ENCODE measurements at places on chromosomes 3 and 15. TPM values are rescaled to one million over a fixed set of nuclear protein-coding genes. Genes with fewer than 3 reads are reported as not detected.

DNA sequence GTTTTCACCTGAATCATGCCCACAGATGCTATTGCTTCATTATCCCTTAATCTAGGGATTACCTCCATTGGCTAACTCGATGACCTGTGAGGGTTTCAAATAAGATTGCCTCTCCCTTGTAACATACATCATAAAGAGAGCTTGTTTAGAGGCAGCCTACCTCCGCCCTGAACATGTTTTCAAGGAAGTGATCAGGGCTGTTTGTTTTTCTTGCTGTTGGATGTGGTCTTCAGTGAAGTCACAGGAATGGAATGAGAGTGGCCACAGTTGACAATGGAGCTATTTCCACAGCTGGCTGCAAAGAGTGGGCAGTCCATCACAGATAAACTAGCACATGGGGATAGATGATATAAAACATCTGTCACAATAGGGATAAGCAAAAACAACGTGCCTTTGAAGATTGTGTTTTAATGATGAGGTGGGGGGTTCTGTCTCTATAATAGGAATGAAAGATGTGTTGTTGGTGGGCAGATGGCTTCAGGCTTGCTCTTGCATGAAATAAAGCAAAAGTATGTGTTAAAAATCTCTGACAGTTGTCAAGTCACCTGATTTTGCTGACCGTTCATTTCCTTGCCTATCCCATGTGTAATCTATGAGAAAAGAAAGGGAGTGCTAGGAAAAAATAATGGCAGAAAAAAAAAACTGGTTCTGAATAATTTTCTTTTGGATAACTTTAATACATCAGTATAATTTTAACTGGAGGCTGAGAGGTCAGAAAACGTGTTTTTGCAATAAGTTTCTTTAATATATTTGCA is 642.3 kb downstream of the RBMS3 start:
- peak; percentile 29 for DNase-seq

- DNase-seq, result no peak
Measured at GRCh38 chr15:84917452-84917851, 33.0 kb downstream of the SLC28A1 start.

DNA sequence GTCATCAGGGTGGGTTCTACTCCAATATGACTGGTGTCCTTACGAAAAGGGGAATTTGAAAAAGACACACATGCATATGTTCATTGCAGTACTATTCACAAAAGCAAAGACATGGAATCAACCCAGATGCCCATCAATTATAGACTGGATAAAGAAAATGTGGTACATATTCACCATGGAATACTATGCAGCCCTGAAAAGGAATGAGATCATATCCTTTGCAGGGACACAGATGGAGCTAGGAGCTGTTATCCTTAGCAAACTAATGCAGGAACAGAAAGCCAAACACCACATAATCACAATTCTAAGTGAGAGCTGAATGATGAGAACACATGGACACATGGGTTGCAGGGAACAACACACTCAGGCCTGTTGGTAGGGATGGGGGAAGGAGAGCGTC is 24.8 kb upstream of the TICRR start:
- no peak for DNase-seq

DNA sequence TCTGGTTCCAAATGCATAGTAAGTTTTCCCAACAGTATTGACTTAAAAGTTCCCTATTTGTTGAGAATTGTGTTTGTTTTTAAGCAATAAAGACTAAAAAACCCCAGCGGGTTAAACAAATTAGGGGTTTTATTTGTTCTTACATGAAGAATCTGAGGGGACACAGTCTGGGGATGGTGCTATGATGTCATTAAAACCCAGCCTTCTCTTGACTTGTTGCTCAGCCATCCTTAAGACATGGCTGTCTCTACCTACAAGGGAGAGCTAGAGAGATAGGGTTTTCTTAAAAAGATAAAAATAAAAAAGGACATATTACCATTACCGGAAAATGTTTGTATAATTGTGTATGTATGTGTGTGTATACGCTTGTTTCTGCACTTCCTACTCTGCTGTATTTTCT is 11.7 kb upstream of the ARL14 start:
- DNase-seq, result no peak

DNA sequence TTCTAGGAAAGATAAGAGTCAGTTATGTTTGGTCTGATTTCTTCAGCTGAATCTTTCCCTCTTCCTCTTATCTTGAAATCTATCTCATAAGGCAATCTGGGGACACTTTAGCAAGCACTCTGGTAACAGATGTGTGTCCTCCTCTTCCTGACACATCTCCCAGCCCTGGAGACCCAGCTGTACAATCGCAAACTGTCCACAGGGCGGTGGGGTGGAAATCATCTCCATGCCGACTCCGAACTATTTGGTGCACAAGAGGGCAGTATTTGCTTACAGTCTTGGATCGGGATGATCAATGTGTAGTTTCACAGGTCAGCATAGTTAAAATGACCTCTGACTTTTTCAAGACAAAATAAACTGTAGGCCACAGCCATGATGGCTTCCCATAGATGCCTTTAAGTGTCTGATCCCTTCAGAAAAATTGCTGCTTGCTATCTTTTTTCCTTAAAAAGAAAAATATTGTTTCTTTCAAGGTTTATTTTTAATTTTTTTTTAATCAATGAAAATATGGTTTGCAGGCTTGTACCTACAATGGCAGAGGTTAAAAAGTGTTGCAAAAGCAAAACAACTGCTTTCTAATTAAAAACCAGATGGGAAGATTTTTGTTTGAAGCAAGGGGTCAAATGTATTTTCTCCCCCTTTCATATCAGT is 17.7 kb downstream of the EEFSEC start:
- DNase-seq, result peak; percentile 71

DNA sequence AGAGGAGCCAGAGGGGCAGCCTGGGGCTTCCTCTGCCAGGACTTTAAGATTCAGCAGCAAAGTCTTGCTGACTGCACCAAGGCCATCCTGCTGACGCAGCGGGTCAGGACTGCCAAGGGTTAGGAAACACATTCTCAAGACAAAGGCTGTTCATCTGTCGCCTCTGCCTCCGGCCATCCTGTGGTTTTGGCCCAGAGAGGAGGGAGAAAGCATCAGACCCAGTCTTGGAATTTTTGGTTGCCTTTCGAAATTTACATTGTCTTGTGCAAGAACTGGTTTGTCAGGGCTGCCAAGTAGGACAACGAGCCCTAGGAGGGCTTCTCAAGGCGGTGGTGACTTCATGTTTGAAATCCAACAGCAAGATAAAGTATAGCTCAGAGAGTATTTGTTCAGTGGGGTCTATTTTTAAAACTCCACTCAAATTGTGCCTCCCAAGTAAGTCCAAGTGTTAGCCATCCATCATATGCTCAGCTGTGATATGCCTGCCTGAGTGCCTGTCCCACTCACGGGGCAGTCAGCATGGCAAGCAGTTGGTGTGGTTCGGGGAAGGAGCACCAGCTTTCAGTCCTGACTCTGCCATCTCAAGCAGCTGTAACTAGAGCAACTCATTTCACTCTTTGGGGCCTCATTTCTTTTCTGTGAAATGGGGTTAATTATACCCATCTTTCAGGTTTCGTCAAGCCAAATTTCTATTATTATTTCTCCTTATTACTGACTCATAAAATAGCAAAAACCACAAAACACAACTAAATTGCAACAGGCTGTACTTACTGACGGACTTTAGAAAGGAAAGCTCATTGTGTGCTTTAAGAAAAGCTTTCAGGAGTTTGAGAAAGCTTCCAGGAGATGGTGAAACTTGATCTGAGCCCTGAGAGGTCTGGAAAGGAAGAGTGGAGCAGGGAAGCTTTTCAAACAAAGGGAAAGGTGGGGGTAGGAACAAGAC is 42.4 kb upstream of the RHO start:
- DNase-seq, result no peak

DNA sequence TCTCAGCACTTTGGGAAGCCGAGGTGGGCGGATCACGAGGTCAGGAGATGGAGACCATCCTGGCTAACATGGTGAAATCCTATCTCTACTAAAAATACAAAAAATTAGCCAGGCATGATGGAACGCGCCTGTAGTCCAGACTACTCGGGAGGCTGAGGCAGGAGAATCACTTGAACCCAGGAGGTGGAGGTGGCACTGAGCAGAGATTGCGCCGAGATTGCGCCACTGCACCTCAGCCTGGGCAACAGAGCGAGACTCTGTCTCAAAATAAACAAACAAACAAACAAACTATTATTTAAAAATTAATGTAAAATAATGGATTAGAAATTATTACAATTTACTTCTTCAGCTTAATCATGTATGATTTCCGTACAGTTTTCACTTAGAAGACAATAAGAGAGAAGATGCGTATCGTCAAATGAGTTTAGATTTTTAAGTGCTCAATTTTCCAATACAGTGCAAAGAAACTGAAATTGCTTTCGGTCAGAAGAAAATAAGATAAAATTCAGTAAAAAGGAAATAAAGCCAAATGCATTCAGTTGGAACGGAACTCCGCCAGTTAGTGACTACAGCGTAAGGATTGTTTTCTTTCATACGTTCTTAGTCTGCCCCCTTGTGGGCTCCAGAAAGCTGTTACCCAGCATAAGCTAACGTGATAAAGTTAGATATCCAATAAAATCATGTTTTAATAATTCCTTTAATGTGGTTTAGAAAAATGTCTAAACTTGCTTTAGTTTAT is 24.8 kb downstream of the AADAC start:
- peak; percentile 63 for DNase-seq

- no peak for DNase-seq
Measured at GRCh38 chr3:123271466-123272159, 69.9 kb downstream of the SEC22A start.

GRCh38 chr15:90902840-90903732 is at the start of gene MAN2A2:
Gene MAN2A2, plus strand, starts transcription at chr15:90903302. Its CDS starts 906 bp downstream, at chr15:90904208.
- no peak for DNase-seq

GRCh38 chr3:118435851-118436350 is 598.7 kb downstream of the IGSF11 start:
- DNase-seq, result no peak

DNA sequence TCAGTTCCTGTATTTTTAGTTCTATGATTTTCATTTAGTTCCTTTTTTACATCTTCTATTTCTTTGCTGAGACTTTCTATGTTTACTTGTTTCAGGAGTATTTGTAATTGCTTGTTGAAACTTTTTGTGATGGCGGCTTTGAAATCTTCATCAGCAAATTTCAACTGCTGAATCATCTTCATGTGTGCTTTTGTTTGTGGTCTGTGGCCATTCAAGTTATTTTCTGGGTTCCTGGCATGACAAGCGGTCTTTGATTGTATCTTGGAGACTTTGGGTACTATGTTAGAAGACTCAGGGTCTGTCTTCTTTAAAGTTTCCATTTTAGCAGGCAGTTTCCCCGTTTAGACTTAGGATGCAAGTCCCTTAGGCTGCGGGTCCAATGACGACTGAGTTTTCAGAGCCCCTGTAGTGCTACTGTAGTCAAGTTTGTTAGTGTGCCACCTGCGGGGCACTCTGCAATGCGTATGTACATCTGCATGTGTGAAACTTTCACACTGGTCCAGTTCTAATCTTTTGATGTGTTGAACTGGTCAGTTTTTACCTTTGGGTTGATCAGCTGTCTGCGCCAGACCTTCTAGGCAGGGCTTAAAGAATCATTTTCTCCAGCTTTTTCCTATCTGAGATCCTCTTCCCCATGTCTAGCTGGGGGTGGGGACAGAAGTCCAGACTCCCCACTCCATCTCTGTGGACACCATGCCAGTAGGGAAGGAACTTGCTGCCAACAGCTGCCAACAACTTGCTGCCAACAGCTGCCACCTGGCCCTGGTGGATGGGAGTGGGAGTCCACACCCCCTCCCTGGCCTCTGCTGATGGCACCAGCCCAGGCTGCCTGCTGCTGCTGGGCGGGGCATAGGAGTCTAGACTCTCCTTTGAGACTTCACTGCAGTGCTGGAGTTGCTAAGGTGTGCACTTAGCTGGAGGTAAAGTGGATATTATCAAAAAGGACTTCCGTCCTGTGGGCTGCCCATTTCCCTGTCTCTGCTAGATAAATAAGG is 190.9 kb downstream of the TJP1 start:
- DNase-seq, result no peak

DNA sequence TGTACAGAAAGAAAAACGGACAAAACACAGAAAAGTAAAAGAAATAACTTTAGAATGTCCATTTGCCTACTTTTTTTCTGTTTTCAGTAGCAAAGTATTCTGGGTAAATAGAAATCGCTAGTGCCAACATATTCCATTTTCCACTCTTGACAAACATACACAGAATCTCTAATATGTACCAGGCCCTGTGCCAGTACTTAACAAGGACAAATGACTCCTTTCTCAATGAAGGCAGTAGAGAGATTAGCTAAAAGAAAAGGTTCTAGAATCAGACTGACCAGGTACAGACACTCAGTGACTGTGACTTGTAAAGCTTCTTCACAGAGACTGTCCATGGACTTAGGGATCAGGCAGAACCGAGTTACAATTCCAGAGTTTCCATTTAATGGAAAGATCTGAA is 165.8 kb upstream of the STAC start:
- no peak for DNase-seq

- DNase-seq, result no peak
Measured at GRCh38 chr3:125959317-125960065, 9.5 kb upstream of the ROPN1B start.

DNA sequence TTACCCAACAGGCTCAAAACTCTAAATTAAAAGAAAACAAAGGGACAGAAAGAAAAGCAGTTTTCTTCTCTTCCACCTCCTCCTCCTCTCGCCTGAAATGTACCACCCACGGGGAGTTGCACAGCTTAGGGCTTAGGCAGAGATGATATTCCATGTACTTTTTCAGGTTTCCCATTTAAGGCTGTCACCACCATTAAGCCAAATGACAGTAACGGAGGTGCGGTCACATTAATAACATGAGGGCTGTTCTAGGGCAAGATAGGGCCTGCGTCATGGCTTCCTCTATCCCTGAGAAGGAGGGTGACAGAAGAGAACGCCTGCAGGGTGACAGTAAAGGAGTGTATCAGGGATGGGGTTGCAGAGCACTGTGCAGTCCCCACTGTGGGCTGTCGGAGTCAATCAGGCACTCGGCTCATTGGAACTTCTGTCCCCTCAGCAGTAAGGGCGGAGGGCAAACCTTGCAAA is 51.7 kb upstream of the TJP1 start:
- no peak for DNase-seq

- DNase-seq, result no peak
Measured at GRCh38 chr3:69791106-69791505, 51.8 kb downstream of the MITF start.

DNA sequence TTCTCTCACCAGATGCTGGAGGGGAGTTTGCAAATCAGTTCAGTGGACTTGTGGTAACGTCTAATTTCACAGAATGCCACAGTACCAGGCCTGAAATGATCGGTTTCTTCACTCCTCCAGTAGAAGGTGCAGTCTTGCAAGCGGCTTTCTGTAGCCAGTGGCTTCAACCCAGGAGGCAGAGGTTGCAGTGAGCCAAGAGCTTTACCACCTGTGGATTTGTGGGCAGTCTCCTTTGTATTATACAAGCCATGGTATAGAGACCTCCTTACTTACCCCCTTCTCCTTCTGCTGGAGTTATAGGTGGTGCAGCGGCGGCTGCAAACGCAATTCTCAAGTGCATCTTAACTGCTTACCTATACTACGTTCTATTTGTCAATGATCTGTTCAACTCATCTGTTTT is 17.6 kb downstream of the EIF2AK4 start:
- DNase-seq, result no peak

- DNase-seq, result no peak
Measured at GRCh38 chr3:17514597-17514996, 227.8 kb downstream of the TBC1D5 start.

The GPR149 gene
- not detected for polyA plus RNA-seq

The CAPN3 gene
- 18.0 TPM for polyA plus RNA-seq

The CCDC54 gene
- 0.12 TPM for polyA plus RNA-seq

The SCG3 gene
- polyA plus RNA-seq, result 0.37 TPM

The DUOX1 gene
- 5.4 TPM for polyA plus RNA-seq

The KCNAB1 gene
- 4.4 TPM for polyA plus RNA-seq

The ARHGEF26 gene
- 13.6 TPM for polyA plus RNA-seq

The TMEM108 gene
- polyA plus RNA-seq, result 3.6 TPM

Measured in left renal pelvis (tissue), 4 donors.